ENCODE measurements at places on chromosomes 2 and 18.

GRCh38 chr2:217283460-217283859 is 423.6 kb upstream of the TNP1 start:
- no peak for DNase-seq

- no peak for DNase-seq
These were observed 59.7 kb downstream of the SCG2 start for GRCh38 chr2:223542501-223542900.

DNA sequence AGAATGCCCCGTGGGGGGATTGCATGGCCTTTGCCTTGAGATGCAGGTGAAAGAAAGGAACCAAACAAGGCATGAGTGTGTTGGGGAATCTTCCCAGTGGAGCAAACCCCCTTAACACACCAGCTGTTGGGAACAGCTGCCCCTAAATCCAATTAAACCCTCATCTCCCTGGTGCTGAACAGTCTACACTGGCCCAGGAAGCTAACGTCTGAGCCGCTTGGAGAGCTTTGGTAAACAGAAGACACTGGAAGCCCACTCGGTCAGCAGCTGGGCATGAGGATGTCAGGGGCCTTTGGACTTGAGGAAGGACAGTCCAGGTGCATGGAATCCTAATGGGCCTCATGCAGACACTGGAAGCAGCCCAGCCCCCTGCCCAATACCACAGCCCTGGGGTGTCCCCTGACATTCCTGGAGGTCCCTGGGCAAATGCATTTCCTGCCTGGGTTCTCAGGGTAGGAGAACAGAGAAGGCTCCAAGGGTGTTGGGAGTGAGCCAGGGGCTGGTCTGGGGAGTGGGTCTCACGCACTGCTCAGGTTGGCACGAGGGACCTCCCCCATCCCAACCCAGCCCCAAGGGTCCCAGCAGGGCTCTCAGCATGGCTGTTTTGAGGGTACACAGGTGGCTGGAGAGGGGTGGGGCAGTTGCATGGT is 37.7 kb downstream of the GBX2 start:
- DNase-seq: no peak

- DNase-seq: no peak
These were observed 1.7 kb downstream of the FZD7 start for GRCh38 chr2:202035089-202035940.
